ENCODE measurements at places on chromosomes 2 and 18. TPM values are rescaled to one million over a fixed set of nuclear protein-coding genes. Genes with fewer than 3 reads are reported as not detected.

DNA sequence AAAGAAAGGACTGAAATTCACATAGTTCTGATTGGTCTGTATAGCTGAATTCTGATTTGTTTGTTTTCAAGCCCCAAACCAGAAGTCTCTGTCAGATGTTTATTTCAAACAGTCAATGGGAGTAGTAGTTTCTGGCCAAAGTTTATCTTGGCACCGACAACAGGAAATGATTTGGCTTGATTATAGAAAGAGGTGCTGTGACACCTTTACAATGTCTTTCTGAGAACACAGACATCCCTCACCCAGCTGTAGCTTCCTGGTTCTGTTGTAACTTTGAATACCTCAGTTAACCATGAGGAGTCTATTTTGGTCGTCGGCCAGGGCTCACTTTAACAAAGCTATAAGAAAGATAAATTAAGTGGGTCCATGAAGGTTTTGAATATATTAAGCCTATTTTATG lies 545.0 kb upstream of the ZNF804A start:
- no peaks in the 10 kb centered on the region for H3K4me1 ChIP-seq
- H3K27me3 ChIP-seq = no peaks in the 10 kb centered on the region
- H3K4me3 ChIP-seq = no peak overlapping the region
- no peaks in the 10 kb centered on the region for H3K36me3 ChIP-seq
- DNase-seq = no peak

GRCh38 chr2:223887127-223887526 lies 49.7 kb upstream of the AP1S3 start:
- H3K4me3 ChIP-seq = no peak overlapping the region
- no peaks in the 10 kb centered on the region for H3K27me3 ChIP-seq
- H3K4me1 ChIP-seq = 0 out of 2 replicates have a peak, but pooled peaks cover 4% of the 10 kb centered on the region
- H3K27ac ChIP-seq = peak overlapping the region; percentile 29
- peaks cover 54% of the 10 kb centered on the region for H3K36me3 ChIP-seq

GRCh38 chr2:33298233-33298632 lies 178.2 kb upstream of the RASGRP3 start:
- H3K27ac ChIP-seq = no peak overlapping the region
- no peaks in the 10 kb centered on the region for H3K36me3 ChIP-seq
- H3K27me3 ChIP-seq = no peaks in the 10 kb centered on the region
- no peak overlapping the region for H3K4me3 ChIP-seq
- DNase-seq = no peak

DNA sequence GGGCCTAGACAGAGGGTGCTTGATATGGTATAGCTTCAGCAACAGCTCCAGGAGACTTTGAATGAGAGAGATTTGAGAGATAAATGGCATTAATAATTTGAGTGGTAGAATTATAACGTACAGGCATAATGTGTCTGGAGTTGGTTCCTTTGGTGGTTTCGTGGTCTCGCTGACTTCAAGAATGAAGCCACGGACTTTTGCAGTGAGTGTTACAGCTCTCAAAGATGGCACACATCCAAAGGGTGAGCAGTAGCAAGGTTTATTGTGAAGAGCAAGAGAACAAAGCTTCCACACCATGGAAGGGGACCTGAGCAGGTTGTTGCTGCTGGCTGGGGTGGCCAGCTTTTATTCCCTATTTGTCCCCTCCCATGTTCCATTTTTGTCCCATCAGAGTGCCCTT lies 23.1 kb downstream of the PDCD1 start:
- H3K27ac ChIP-seq = no peak overlapping the region
- peaks cover 6% of the 10 kb centered on the region for H3K4me1 ChIP-seq
- no peak overlapping the region for H3K4me3 ChIP-seq
- H3K27me3 ChIP-seq = peaks cover 3% of the 10 kb centered on the region

DNA sequence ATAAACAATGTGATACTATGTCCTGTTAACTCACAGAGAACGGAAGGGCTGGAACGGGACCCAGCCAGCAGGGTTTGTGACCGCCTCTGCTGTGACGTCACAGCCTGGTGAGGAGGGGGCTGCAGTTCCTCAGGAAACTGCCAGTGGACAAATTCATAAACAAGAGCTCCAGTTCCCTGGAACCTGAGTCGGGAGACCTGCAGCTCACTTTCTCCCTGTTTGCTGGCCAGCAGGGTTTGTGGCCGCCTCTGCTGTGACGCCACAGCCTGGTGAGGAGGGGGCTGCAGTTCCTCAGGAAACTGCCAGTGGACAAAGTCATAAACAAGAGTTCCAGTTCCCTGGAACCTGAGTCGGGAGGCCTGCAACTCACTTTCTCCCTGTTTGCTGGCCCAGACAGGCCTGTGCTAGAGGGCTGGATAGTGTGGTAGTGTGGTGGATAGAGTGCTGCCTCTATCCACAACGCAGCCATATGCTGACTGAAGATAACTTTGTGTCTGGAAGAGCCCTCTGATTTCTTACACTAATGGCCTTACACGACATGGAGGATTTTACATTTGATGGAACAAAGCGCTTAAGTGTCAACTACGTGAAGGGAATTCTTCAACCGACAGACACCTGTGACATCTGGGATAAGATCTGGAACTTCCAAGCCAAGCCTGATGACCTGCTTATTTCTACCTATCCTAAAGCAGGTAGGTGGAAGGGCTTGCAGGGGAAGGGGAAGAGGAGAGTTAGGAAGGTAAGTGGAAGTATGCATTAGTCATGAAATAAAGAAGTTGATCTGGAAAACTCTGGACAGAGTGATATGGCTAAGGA lies at the start of gene SULT1C4:
Gene SULT1C4 (plus strand): TSS at position 140 of the 816 bp plus-strand sequence. CDS start 384 bp downstream, at position 524.
- peak; percentile 49 for DNase-seq
- H3K27ac ChIP-seq = peak within 1 kb of the TSS; percentile 91
- peaks cover 76% of the 10 kb centered on the region for H3K4me1 ChIP-seq
- no peaks in the 10 kb centered on the region for H3K27me3 ChIP-seq
- H3K36me3 ChIP-seq = no peaks in the 10 kb centered on the region
- peak within 1 kb of the TSS; percentile 42 for H3K4me3 ChIP-seq

DNA sequence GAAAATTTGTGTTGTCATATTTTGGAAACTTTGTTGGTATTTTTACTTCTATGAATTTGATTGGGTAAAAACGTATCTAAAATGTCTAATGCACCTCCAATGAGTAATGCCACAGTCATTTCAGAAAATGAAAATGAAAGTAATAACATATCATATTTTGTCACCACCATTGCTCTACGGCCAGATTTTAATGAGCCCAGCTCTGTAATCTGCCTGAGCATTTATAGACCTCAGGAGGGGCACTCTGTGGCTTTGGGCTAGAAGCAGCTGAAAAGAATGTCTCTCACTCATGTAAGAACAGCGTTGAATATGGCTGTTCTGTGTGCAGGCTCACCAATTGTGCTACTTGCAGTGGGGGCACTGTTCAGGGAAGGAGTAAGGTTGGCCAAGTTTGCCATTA lies 32.7 kb upstream of the ABCA12 start:
- H3K27ac ChIP-seq = no peak overlapping the region
- no peak overlapping the region for H3K4me3 ChIP-seq
- H3K4me1 ChIP-seq = no peaks in the 10 kb centered on the region
- DNase-seq = no peak

GRCh38 chr2:182616471-182617393 lies 99.3 kb upstream of the DNAJC10 start:
- H3K4me1 ChIP-seq = peaks cover 24% of the 10 kb centered on the region
- H3K27me3 ChIP-seq = no peaks in the 10 kb centered on the region
- no peak for DNase-seq
- no peak overlapping the region for H3K27ac ChIP-seq
- H3K36me3 ChIP-seq = no peaks in the 10 kb centered on the region

DNA sequence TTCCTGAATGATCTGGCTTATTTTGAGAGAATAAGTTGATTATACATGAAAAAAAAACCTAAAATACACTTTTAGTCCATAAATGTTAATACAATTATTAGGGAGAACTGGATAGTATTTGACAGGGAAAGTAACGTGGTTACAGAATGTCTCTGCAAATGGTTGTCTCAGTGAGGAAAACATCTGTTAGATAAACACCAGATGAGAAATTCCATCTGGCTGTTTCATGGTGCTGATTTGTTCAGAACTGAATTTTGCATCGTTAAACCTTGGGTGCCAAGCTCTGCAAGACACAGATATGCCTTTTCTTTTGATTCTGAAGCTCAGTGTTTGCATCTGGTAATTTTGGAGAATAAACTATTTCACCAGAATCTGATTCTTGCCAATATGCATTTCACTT lies 90.4 kb downstream of the SCN3A start:
- H3K27me3 ChIP-seq = no peaks in the 10 kb centered on the region
- no peak overlapping the region for H3K27ac ChIP-seq
- H3K4me1 ChIP-seq = peaks cover 15% of the 10 kb centered on the region
- H3K4me3 ChIP-seq = no peak overlapping the region
- no peaks in the 10 kb centered on the region for H3K36me3 ChIP-seq
- DNase-seq = no peak

GRCh38 chr2:85272357-85272756 lies 55.4 kb downstream of the TGOLN2 start:
- peaks cover 76% of the 10 kb centered on the region for H3K4me1 ChIP-seq
- H3K27ac ChIP-seq = peak overlapping the region; percentile 25
- no peak overlapping the region for H3K4me3 ChIP-seq
- DNase-seq = no peak
- H3K27me3 ChIP-seq = no peaks in the 10 kb centered on the region
- H3K36me3 ChIP-seq = peaks cover 7% of the 10 kb centered on the region

GRCh38 chr2:25265001-25265400 lies 76.7 kb downstream of the DNMT3A start:
- H3K4me3 ChIP-seq = no peak overlapping the region
- DNase-seq = no peak
- peaks cover 57% of the 10 kb centered on the region for H3K4me1 ChIP-seq
- H3K27ac ChIP-seq = peak overlapping the region; percentile 41
- H3K36me3 ChIP-seq = no peaks in the 10 kb centered on the region
- H3K27me3 ChIP-seq = no peaks in the 10 kb centered on the region

- peaks cover 1% of the 10 kb centered on the region for H3K4me1 ChIP-seq
- H3K36me3 ChIP-seq = no peaks in the 10 kb centered on the region
- peak; percentile 26 for DNase-seq
- H3K4me3 ChIP-seq = no peak overlapping the region
- no peaks in the 10 kb centered on the region for H3K27me3 ChIP-seq
These were observed 36.7 kb downstream of the MCFD2 start for GRCh38 chr2:46878886-46879285.

GRCh38 chr2:148860037-148860436 lies 15.0 kb upstream of the KIF5C start:
- no peaks in the 10 kb centered on the region for H3K36me3 ChIP-seq
- DNase-seq = no peak
- H3K4me3 ChIP-seq = no peak overlapping the region
- no peak overlapping the region for H3K27ac ChIP-seq
- no peaks in the 10 kb centered on the region for H3K4me1 ChIP-seq

- no peak for DNase-seq
- no peak overlapping the region for H3K27ac ChIP-seq
- no peak overlapping the region for H3K4me3 ChIP-seq
- no peaks in the 10 kb centered on the region for H3K27me3 ChIP-seq
- H3K4me1 ChIP-seq = no peaks in the 10 kb centered on the region
These were observed 314.4 kb upstream of the ZEB2 start for GRCh38 chr2:144834363-144834762.

- DNase-seq = no peak
- no peak overlapping the region for H3K4me3 ChIP-seq
- H3K27me3 ChIP-seq = no peaks in the 10 kb centered on the region
- H3K27ac ChIP-seq = peak overlapping the region; percentile 18
- H3K4me1 ChIP-seq = peaks cover 26% of the 10 kb centered on the region
- H3K36me3 ChIP-seq = no peaks in the 10 kb centered on the region
These were observed 53.0 kb upstream of the FOSL2 start for GRCh38 chr2:28339516-28340175.

DNA sequence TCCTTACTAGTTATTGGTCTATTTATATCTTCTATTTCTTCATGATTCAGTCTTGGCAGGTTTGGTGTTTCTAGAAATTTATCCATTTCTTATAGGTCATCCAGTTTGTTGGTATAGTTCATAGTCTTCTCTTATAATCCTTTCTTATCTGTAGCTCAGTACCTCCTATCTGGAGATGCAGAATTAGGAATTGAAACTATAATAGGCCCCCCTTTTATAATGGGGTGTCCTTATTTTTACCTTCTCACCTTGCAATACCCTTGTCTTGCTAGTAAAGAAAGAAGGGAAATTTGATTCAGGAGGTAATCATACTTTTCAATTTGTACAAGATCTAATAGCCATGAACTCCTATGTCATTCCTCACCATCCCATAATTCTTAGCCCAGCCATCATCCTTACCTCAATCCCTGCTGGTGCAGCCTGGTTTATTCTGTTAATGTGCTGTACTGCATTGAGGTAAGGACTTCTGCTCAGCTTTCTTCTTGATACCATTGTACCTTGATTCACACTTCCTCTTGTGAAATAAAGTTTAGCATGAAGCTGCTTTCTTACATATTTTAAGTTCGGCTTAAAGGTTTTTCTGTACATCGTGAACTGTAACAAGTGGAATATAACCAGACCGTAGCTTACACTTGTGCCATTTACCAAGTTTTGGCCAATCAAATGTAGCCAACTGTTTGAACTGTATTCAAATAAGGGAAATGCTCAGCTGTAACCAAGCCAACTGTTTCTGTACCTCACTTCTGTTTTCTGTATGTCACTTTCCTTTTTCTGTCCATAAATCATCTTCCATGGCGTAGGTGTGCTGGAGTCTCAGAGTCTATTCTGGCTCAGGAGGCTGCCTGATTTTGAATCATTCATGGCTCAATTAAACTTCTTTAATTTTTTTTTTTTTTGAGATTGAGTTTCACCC lies 40.1 kb upstream of the PTH2R start:
- H3K4me3 ChIP-seq = no peak overlapping the region
- peaks cover 5% of the 10 kb centered on the region for H3K4me1 ChIP-seq
- H3K27ac ChIP-seq = no peak overlapping the region

DNA sequence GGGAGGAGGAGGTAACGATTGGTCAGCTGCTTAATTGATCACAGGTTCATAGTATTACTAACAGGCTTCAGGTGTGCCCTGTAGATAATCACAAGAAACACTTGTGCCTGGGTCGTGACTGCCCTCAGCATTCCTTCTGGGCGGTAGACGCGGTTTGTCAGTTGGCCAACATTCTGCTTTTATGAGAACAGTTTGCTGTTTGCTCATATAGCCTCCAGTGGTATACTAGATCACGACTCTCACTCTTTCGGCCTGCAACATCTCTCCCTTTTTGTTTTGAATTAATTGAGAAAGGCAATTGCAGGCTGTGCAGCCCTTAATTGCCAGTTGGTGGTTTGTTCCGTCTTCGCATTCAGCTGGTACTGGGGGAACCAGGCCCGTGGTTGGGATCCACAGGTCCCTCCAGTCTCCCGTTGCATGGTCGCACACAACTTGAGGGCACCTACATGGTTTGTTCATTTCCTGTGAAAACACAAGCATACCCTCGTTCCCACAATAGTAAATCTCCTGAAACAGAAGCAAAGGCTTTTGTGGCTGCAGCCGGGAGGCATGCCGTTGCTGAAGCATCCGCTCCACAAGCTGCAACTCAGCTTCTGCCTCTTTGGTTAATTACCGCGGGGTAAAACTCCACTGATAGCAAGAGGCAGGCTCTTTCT lies 30.3 kb upstream of the GPR17 start:
- no peak for DNase-seq
- no peak overlapping the region for H3K4me3 ChIP-seq
- H3K27me3 ChIP-seq = no peaks in the 10 kb centered on the region
- no peak overlapping the region for H3K27ac ChIP-seq
- H3K36me3 ChIP-seq = peaks cover 4% of the 10 kb centered on the region
- no peaks in the 10 kb centered on the region for H3K4me1 ChIP-seq

GRCh38 chr2:240643093-240643810 lies 18.0 kb downstream of the GPR35 start:
- no peak for DNase-seq
- peaks cover 3% of the 10 kb centered on the region for H3K27me3 ChIP-seq
- no peaks in the 10 kb centered on the region for H3K4me1 ChIP-seq
- no peak overlapping the region for H3K27ac ChIP-seq
- H3K36me3 ChIP-seq = no peaks in the 10 kb centered on the region

POU3F3 gene
- 0.05 TPM for total RNA-seq

ANTXR1 gene
- 36.8 TPM for total RNA-seq

HOXD8 gene
- not detected for total RNA-seq

SRD5A2 gene
- 0.05 TPM for total RNA-seq

GPAT2 gene
- 0.55 TPM for total RNA-seq

IL36A gene
- not detected for total RNA-seq
